NCI-H1417 (cell line): ENCODE measurements at places on chromosomes 6 and 20.

DNA sequence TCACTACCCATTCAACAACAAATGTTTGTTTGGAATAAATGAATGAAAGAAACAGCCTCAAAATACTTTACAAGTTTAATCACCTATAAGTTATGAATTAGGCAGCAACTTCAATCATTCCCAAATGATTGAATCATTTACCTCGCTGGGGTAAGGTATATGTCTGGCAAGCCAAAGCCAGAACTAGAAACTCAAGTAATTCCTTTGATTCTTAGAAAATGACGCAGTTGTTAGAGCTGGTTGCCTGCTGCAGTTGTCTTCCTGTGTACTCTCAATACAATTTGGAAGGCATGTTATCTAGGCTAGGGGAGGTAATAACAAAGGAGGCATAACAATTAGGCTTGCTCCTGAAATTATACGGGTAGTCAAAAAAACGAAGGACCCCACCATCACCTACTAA lies 160.6 kb downstream of the ATXN1 start:
- DNase-seq = no peak

DNA sequence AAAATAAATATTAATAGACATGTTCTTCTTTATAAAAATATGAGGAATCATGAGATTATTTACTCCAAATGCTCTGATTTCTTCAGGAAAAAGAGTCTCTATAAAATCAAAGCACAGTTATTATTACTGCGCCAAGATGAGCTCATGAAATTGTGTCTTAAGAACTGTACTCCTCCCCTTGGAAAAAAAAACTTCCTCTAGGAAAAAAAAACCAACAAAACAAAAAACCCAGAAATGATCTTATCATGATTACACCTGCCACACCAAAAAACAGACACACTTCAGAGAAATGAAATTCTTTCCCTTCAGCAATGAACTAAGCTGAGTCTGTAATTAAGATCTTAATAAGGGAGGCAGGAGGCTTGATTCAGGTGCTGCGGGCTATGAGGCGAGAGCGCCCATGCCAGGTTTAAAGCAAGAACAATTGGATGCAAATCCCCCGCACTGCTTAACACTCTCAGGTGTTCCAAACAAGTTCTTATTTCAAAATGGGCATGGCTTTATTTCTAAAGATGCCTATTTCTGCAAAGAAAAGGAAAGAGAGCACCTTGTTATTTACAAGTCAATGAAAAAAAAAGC lies 9.1 kb downstream of the NEDD9 start:
- no peak for DNase-seq

DNA sequence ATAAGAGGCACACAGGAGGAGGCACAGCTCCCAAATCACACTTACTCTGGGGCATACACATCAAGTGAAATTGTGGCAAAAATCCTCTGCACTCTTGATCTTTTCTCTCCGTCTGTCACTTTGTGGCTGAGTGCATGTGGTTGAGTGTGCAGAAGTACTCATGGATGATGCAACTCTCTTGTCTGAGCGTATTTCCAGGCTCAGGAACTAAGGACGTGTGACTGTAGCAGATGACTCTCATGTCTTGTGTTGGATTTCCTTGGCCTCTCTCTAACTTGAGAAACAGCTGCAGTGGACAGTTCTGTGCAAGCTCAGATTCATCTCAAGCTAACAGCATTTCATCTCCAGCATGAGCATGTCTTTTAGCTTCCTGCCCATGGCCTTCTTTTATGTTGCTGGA lies 245.4 kb upstream of the FLRT3 start:
- no peak for DNase-seq

DNA sequence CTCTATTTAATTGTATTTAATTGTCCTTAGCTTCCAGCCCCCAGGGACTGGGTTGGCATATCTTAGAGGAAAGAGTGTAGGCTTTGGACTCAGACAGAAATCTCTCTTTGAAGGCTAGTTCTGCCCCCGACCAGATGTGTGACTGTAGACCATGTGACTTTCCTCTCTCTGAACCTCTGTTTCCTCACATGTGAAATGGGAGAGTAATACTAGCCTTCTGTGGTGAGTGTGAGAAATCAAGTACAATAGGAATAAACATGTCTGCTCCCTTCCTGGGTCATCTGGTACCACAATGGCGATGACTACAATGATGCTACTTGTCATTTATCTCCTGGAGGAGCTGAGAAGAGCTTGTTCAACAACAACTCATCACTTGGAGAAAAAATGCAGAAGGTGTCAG lies 179.9 kb downstream of the LRFN2 start:
- no peak for DNase-seq

GRCh38 chr6:47698342-47698787 lies at the start of gene ADGRF4:
Gene ADGRF4, plus strand, starts transcription at chr6:47698580. Its CDS starts 8,666 bp downstream, at chr6:47707246.
- no peak for DNase-seq

GRCh38 chr6:52081237-52081636 lies 6.2 kb downstream of the PKHD1 start:
- no peak for DNase-seq

- peak; percentile 73 for DNase-seq
These were observed 595 bp downstream of the EYA2 start for GRCh38 chr20:46894971-46895905.

DNA sequence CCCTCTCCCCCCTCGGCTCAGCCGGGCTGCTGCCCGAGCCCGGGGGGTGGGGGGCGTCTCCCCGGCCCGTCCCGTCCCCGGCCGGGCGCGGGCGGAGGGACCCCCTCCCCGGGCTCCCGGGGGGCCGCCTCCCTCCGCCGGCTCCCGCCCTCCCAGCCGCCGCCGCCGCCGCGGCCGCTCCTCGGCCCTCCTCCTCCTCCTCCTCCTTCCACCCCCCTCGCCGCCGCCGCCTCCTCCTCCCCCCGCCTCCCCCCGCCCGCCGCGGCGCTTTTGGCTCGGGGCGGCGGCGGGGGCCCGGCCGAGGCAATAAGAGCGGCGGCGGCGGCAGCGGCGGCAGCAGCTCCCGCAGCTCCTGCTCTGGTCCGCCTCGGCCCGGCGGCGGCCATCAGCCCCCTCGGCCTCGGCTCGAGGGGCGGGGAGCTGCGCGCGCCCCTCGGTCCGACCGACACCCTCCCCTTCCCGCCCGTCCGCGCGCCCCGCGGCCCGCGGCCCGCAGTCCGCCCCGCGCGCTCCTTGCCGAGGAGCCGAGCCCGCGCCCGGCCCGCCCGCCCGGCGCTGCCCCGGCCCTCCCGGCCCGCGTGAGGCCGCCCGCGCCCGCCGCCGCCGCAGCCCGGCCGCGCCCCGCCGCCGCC lies 38.7 kb downstream of the GNAS start:
- peak; percentile 68 for DNase-seq
